Esophagus squamous epithelium (tissue), 5 donors: ENCODE measurements at places on chromosomes 7 and 10. TPM values are rescaled to one million over a fixed set of nuclear protein-coding genes. Genes with fewer than 3 reads are reported as not detected.

GRCh38 chr7:122975341-122975740 lies 20.2 kb downstream of the TAS2R16 start:
- H3K27ac ChIP-seq, result no peak overlapping the region
- H3K36me3 ChIP-seq, result no peaks in the 10 kb centered on the region
- no peaks in the 10 kb centered on the region for H3K27me3 ChIP-seq
- H3K4me1 ChIP-seq, result no peaks in the 10 kb centered on the region
- no peak for DNase-seq
- H3K4me3 ChIP-seq, result no peak overlapping the region

DNA sequence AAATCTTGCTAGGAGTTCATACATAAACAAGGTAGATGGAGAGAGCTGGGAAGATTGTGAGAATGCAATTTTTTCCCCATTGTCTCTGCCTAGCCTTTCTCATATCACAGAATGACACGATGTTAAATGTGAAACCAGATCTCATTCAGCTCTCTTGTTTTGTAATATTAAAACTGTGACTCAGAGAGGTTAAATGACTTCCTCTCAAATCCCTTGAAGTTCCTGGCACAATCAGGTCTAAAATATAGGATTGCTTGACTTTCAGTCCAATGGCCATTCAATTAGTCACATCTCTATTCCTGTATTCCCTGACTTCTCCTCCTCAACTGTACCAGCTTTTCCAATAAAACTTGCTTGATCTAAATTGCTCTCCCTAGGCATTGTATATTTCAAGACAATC lies 3.1 kb downstream of the ANKRD22 start:
- peak overlapping the region; percentile 47 for H3K27ac ChIP-seq
- H3K36me3 ChIP-seq, result no peaks in the 10 kb centered on the region
- DNase-seq, result no peak
- peaks cover 50% of the 10 kb centered on the region for H3K4me1 ChIP-seq

DNA sequence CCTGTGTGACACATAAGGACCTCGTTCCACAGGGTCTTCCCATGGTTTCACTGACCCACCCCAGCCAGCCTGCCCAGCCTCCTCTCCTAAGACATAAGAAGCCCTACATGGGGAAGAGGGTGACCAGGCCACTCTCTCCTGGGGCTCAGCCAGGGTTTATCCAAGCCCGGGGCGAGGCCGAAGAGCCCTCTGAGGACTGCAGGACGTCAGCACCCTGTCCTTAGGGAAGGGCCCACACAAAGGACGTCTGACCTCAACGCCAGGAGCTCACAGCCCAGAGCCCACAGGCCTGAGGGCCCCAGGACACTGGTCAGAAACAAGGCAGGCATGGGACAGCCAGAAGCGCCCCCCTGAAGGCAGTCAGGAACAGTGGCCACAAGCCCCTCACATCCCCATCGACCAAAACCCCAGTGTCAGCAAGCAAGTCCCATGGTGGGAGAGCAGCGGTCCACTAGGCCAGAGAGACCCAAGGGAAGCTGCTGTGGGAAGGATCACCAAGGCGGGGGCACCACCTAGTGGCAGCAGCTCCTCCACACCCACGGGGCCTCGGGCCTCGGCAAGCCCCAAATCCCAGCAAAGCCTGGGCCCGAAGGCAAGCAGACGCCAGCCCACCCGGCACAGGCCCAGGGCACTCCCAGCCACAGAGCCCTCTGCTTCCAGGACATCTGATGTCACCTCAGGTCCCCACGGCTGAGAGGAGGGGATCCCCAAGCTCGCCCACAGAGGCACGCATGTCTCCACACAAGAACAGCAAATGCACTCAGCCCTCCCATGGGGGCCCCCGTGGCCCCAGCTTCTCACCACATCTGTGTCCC lies 23.4 kb downstream of the MAD1L1 start:
- H3K36me3 ChIP-seq, result peaks cover 25% of the 10 kb centered on the region
- DNase-seq, result no peak
- H3K4me1 ChIP-seq, result no peaks in the 10 kb centered on the region
- H3K27me3 ChIP-seq, result no peaks in the 10 kb centered on the region
- no peak overlapping the region for H3K4me3 ChIP-seq
- H3K27ac ChIP-seq, result no peak overlapping the region

GRCh38 chr7:136254148-136254547 lies 277.0 kb upstream of the MTPN start:
- H3K4me1 ChIP-seq, result no peaks in the 10 kb centered on the region
- H3K4me3 ChIP-seq, result no peak overlapping the region
- DNase-seq, result no peak

DNA sequence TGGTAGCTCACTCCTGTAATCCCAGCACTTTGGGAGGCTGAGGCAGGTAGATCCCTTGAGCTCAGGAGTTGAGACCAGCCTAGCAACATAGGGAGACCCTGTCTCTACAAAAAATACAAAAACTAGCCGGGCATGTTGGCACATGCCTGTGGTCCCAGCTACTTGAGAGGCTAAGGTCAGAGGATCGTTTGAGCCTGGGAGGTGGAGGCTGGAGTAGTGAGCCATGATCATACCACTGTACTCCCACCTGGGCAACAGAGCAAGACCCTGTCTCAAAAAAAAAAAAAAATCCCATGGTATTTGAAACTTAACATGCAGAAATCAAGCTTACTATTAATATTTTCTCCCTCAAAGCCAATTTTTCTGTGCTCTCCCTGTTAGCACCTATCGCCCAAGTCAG lies 5.9 kb downstream of the SFXN2 start:
- H3K27me3 ChIP-seq, result no peaks in the 10 kb centered on the region
- H3K36me3 ChIP-seq, result no peaks in the 10 kb centered on the region
- H3K4me3 ChIP-seq, result no peak overlapping the region
- DNase-seq, result no peak

DNA sequence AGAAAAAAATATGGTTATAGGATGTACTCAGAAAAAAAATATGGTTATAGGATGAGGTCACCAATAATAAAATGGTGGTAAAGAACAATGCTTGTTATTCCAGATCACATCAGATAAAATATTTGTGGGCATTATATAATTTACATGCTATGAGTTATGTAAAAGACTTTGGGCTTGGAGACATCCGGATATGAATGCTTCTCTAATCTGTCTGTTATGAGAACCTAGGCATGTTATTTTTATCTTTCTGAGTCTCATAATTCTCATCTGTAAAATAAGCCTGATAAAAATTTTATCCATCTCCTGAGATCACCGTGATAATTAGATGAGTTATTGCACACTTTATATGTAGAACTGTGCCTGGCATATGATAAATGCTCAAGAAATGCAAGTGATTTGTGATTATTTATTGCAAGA lies 37.8 kb downstream of the DKK1 start:
- H3K4me3 ChIP-seq, result no peak overlapping the region
- H3K4me1 ChIP-seq, result no peaks in the 10 kb centered on the region
- no peaks in the 10 kb centered on the region for H3K27me3 ChIP-seq

GRCh38 chr10:6778992-6779701 lies 199.1 kb upstream of the PRKCQ start:
- no peaks in the 10 kb centered on the region for H3K27me3 ChIP-seq
- no peaks in the 10 kb centered on the region for H3K4me1 ChIP-seq
- no peaks in the 10 kb centered on the region for H3K36me3 ChIP-seq
- DNase-seq, result no peak
- H3K4me3 ChIP-seq, result no peak overlapping the region
- no peak overlapping the region for H3K27ac ChIP-seq

- DNase-seq, result no peak
- no peaks in the 10 kb centered on the region for H3K4me1 ChIP-seq
- H3K36me3 ChIP-seq, result no peaks in the 10 kb centered on the region
These were observed 150.4 kb downstream of the ETV1 start for GRCh38 chr7:13839063-13839462.

DNA sequence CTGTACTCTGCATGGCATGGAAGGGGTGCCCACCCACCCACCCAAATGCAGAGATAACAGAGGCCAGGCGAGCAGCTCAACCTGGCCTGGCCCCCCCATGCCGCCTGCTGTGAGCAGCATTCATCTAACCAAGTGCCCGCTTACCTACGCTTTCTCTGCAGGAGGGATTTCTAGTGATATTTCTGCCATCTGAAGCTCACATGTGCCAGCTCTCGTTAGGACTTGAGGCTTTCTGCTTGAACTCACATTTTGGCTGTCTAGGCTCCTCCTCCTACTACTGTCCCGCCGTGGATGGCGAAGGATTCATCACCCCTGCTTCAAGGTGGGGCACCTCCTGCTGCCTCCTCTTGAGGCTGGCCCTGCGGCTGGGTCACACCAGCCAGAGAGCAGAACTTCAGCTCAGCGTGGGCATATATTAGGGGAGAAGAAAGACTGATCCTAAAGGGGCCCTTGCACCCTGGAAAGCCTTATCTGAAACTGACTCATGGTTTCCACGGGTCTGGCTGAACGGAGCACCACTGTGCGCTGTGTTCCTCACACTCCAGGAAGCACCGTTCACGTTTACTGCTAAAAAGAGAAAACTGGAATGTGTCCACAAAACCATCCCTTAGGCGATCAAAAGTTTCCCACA lies 45.5 kb downstream of the CTBP2 start:
- H3K36me3 ChIP-seq, result no peaks in the 10 kb centered on the region
- H3K4me1 ChIP-seq, result peaks cover 63% of the 10 kb centered on the region
- H3K27ac ChIP-seq, result no peak overlapping the region
- no peak for DNase-seq
- H3K4me3 ChIP-seq, result no peak overlapping the region

GRCh38 chr10:7903851-7904250 lies 85.5 kb downstream of the TAF3 start:
- H3K4me3 ChIP-seq, result no peak overlapping the region
- no peaks in the 10 kb centered on the region for H3K4me1 ChIP-seq
- H3K27ac ChIP-seq, result no peak overlapping the region
- no peaks in the 10 kb centered on the region for H3K27me3 ChIP-seq

- H3K36me3 ChIP-seq, result peaks cover 94% of the 10 kb centered on the region
- H3K27ac ChIP-seq, result peak overlapping the region; percentile 15
- no peaks in the 10 kb centered on the region for H3K4me1 ChIP-seq
- no peak overlapping the region for H3K4me3 ChIP-seq
These were observed 28.5 kb upstream of the CRYGN start for GRCh38 chr7:151468217-151469018.

- H3K4me3 ChIP-seq, result no peak overlapping the region
- H3K27ac ChIP-seq, result no peak overlapping the region
- H3K4me1 ChIP-seq, result no peaks in the 10 kb centered on the region
- DNase-seq, result no peak
- H3K36me3 ChIP-seq, result no peaks in the 10 kb centered on the region
- no peaks in the 10 kb centered on the region for H3K27me3 ChIP-seq
These were observed 216.2 kb upstream of the HABP2 start for GRCh38 chr10:113336549-113337130.

GRCh38 chr10:78202386-78202785 lies 168.7 kb downstream of the RPS24 start:
- H3K4me1 ChIP-seq, result no peaks in the 10 kb centered on the region
- no peak overlapping the region for H3K4me3 ChIP-seq
- no peak overlapping the region for H3K27ac ChIP-seq
- H3K27me3 ChIP-seq, result no peaks in the 10 kb centered on the region
- no peak for DNase-seq
- no peaks in the 10 kb centered on the region for H3K36me3 ChIP-seq

DNA sequence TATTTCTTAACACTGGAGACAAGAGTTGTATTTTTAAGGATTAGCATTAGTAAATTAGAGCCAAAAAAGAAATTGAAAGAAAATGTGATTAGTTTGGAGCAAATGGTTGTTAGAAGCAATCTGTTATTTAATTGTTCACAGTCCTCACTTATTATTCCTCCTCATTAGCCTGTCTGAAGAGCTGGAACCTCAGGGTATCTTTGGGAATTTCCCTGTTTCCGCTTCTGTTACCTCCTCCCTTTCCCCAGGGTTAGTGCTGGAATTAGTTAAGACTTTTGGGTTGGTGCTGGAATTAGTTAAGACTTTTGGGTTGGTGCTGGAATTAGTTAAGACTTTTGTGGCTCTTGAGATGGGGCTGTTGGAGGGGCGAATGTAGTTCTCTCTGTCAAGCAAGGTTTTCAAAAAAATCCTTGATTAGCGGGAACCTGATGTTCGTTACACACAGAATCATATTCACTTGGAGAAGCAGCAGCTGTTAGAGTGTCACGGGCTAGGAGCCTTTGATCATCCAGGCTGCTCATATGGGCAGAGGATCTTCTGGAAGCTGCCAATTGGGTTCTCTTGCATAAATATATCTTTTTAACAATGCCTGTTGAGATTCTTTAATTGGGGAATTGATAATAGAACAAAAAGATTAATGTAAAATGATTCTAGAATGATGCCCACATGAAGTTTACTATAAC lies 251.0 kb upstream of the NPSR1 start:
- no peaks in the 10 kb centered on the region for H3K4me1 ChIP-seq
- no peak overlapping the region for H3K4me3 ChIP-seq
- no peaks in the 10 kb centered on the region for H3K36me3 ChIP-seq
- no peak for DNase-seq
- no peaks in the 10 kb centered on the region for H3K27me3 ChIP-seq

DNA sequence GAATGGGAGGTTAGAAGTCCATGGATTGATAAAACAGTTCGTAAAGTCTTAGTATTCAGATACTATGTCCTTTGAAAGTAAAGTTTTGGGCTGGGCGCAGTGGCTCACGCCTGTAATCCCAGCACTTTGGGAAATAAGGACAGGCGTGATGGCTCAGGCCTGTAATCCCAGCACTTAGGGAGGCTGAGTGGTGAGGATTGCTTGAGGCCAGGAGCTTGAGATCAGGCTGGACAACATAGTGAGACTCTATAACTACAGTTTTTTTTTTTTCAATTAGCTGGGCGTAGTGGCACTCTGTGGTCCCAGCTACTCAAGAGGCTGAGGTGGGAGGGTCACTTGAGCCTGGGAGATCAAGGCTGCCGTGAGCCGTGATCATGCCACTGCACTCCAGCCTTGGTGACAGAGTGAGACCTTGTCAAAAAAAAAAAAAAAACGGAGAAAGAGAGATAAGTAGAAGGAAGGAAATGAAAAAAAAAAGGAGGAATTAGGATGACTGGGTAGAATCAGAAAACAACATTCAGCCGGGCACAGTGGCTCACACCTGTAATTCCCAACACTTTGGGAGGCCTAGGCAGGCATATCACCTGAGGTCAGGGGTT lies 25.7 kb upstream of the AGFG2 start:
- no peaks in the 10 kb centered on the region for H3K36me3 ChIP-seq
- no peak overlapping the region for H3K27ac ChIP-seq
- H3K4me3 ChIP-seq, result no peak overlapping the region
- no peak for DNase-seq

GRCh38 chr7:106515321-106515720 lies 145.6 kb downstream of the CCDC71L start:
- no peak overlapping the region for H3K4me3 ChIP-seq
- no peaks in the 10 kb centered on the region for H3K36me3 ChIP-seq
- H3K27ac ChIP-seq, result no peak overlapping the region
- no peaks in the 10 kb centered on the region for H3K4me1 ChIP-seq
- DNase-seq, result no peak

Gene NPY4R2
- not detected for total RNA-seq

Gene DBF4
- 11.0 TPM for total RNA-seq

Gene KLF14
- total RNA-seq, result under 0.01 TPM

Gene CHN2
- 2.7 TPM for total RNA-seq

Gene GLCCI1
- total RNA-seq, result 9.9 TPM

Gene ACTR3C
- 8.3 TPM for total RNA-seq

Gene WNT8B
- total RNA-seq, result not detected

Gene FRAT2
- 16.6 TPM for total RNA-seq

Gene PILRA
- total RNA-seq, result 1.5 TPM
